Forelimb muscle (tissue), 1 donor: ENCODE measurements at places on chromosomes 4 and X.

GRCh38 chrX:65831268-65831667 lies 163.8 kb downstream of the MSN start:
- DNase-seq: no peak

- no peak for DNase-seq
These were observed 51.5 kb upstream of the GPRIN3 start for GRCh38 chr4:89358935-89359638.

- no peak for DNase-seq
These were observed 5.5 kb downstream of the ELMOD2 start for GRCh38 chr4:140529434-140529833.

GRCh38 chrX:14303891-14304290 lies 225.4 kb upstream of the GLRA2 start:
- no peak for DNase-seq

- no peak for DNase-seq
These were observed 199.6 kb downstream of the VEGFC start for GRCh38 chr4:176592976-176593670.

DNA sequence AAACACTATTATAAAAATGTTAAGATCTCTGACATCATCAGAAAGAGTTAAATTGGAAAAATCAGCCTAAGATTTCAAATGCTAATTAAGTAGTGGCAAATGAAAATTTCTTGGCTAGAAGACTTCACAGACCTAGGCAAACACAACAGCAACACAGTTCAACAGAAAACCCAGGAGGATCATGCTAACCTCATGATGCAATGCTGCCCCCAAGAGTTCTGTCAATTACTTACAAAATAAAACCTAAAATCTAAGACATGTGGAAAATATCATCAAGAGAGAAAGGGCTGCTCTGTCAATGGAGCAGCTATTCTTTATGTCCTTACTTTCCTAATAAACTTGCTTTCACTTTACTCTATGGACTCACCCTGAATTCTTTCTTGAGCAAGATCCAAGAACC lies 21.0 kb downstream of the S100G start:
- peak; percentile 31 for DNase-seq

GRCh38 chr4:73139991-73140390 lies 70.5 kb upstream of the COX18 start:
- DNase-seq: no peak

DNA sequence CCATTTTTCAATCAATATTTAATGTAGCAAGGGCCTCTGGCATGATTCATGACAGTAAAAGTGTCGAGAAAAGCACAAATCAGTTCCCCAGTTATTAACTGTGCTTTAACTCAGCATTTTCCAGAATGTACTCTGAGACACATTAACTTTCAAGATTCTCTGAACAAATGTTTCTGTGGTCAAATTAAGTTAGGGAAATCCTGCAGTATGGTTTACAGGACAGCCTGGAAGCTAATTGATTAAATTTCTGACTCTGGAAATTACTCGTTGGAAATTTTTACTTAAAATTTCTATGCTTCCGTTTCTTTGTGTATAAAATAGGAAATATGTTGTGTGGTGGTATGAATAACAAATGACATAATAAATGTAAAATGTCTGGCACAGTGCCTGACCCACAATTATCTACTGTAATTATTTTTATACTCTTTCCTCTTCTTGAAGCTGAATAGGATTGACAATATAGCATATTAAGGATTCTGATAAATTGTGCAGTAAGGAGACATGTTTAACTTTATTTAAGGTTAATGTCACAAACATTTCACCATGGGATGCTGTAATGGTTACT lies 33.7 kb downstream of the STK32B start:
- DNase-seq: no peak

DNA sequence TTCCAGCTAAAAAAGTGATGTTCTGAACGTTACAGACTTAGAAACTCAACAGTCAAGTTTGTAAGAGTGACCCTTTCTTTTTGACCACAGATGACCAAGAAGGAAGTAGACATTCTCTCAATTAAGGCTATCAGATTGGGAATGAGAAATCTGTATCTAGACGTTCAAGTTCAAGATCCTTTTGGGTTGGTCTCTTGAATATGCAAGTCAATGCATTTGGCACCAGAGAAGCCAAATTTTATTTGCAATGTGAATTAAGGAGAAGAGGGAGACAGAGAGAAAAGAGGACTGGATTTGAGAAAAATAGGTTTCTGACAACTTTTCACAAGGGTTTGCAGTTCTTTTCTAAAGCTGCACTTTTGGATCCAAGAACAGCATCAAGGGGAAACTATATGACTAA lies 17.5 kb upstream of the SULT1E1 start:
- DNase-seq: no peak

DNA sequence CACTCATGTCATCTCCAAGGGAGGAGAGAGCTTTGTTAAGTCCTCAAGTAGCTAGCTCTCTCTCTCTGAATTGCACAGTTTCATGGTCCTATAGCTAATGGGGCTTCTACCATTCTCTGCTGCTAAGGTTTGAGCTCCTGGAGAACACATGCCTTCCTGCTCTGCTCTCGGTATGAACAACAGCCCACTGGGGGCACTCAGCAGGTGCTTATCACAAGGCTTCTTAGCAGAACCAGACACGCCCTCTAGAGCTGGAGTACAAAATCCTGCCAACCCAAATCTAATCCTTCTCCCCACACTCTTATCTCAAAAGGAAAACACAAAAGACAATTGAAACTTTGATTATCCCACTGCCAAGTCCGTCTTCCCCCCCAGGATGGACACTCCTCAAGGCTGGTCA lies 176.5 kb downstream of the HS3ST1 start:
- no peak for DNase-seq

DNA sequence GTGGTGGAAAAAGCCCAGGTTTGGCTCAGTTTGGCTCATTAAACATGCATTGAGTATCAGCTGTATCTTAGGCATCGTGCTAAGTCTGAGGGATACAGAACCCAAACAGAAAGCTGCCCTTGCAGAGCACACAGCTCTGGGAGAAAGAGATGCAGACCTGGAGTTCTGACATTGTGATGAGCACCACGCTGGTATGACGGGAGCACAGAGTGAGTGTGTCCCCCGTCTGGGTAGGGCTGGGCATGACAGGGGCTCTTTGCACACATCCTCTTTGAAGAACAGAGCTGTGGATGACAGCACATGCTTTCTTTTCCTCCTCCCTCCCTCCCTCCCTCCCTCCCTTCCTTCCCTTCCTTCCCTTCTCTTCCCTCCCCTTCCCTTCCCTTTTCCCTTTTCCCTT lies 52.2 kb downstream of the CLCN4 start:
- DNase-seq: no peak

DNA sequence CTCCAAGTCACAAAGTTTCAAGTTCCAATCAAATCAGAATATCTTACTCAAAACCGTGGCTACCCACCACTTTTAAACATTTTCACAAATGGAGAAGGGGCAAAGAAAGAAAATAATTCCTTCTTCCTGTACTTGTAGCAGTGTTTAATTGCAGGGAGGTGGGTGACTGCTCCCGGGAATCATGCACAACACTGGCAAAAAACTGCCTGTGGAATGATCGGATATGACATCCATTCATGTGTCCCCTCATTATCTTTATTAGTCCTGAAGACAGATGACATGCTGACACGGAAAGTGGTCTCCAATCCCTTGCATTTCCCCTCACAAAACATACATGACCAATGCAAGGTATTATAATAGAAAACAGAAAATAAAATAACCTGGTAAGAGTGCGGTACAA lies 2.0 kb downstream of the TSPAN5 start:
- DNase-seq: no peak

GRCh38 chrX:129760155-129760554 lies 19.6 kb upstream of the SASH3 start:
- DNase-seq: no peak

DNA sequence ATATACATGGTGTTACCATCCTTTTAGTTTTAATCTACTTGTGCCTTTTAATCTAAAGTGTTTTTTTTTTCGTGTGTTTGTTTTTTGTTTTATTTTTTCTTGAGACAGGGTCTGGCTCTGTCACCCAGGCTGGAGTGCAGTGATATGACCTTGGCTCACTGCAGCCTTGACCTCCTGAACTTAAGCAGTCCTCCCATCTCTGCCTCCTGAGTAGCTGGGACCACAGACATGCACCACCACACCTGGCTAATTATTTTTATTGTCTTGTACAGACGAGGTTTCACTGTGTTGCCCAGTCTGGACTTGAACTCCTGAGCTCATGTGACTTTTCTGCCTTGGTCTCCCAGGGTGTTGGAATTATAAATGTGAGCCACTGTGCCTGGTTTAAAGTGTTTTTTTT lies 33.1 kb downstream of the BMP2K start:
- DNase-seq: no peak

- DNase-seq: no peak
These were observed 6.1 kb upstream of the SRPK3 start for GRCh38 chrX:153774576-153775292.

DNA sequence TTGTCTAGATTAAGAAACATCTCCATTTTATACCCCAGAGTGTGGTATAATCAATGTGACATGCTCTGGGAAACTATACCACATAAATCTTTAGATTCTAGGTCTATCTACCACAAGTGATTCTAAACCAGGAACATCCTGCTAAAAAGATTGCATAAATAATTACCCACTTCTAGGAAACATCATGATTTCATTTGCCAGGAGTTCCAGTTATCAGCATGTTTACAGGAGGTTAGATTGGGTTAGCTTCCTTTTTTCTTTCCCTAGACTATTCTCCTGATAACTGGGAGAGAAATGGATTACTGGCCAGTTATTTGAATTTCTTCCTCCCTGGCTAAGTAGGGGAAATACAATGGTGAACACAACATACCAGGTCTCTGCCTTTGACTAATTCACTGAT lies 230.3 kb upstream of the BOD1L1 start:
- DNase-seq: no peak

- DNase-seq: no peak
These were observed 120.7 kb downstream of the COMMD8 start for GRCh38 chr4:47342796-47343195.

DNA sequence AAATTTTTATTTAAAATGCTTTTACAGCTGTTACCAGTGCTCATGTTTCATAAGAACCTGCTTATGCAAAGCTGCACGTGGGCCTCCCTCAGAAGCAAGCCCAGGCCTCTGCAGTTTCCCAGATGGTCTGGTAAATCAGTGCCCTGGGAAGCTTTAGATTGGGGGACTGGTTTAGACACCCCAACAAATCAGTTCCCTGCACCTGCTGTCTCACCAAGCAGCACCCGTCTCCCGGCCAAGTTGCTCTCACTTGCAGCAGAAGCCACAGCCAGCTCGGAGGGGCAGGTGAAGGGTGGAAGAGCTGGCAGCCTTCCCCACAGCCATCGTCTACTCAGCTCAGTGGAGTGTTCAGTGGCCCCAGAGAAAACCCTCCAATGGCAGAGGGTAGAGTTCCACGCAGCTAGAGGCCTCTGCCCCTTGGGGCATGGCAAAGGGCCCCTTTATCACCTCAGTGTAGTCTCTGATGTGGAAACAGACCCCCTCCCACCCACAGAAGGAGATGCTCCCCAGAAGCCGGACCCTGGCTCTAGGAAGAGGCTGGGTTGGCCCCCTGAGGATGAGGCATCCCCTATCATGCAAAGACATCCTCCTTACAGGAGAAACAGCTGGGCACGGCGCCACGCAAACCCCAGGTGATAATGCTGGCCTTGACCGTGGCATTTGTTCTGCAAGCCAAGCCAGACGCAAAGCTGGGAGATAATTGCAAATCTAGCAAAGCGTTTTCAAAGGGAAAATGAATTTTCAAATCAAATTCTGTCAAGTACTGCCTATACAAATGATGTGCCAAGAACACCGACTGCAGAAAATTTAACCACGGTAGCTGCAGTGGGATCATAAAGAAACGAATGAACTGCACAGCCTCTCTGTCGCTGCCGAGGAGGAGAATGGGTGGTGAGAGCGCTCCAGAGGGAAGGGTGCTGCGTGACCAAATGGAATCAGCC lies 51.9 kb downstream of the ZFYVE28 start:
- no peak for DNase-seq

DNA sequence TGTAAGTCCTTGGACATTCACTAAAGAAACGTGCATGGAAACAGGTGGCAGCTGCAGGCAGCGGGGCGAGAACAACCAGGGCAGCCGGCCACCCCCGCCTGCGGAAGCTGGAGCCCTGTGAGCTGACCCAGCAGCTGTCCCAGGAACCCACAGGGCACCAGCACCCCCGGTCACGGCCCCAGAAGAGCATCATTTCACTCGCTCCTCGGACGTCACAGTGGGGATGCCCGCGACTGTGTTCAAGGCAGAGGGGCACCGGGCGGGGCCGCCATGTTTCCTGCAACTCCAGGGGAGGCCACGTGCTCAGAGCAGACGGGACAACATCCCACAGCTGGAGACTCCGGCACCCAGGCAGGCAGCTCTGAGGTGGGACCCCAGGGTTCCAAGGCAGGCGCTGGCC lies 45.0 kb upstream of the CPLX1 start:
- DNase-seq: no peak

GRCh38 chrX:69884210-69884609 lies 165.5 kb downstream of the AWAT2 start:
- DNase-seq: no peak

DNA sequence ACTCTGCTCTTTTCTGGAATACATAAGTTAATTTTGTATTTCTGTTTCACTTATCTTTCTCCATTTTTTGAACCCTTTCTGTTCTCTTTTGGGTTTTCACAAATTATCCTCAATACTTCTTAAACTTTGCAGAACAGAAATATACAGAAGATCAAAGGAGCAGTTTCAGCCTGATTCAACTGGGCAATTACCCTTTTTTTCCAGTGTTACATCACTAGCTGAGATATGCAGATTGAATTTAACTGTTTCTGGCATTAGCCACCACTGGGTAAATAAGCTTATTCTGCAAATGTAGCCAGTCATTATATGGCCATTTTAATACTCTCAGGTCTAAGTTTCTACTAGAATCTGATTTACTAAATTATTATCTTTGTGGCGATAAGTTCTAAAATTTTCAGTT lies 66.9 kb upstream of the GRID2 start:
- DNase-seq: no peak
